ENCODE measurements at places on chromosomes 2 and 18.

DNA sequence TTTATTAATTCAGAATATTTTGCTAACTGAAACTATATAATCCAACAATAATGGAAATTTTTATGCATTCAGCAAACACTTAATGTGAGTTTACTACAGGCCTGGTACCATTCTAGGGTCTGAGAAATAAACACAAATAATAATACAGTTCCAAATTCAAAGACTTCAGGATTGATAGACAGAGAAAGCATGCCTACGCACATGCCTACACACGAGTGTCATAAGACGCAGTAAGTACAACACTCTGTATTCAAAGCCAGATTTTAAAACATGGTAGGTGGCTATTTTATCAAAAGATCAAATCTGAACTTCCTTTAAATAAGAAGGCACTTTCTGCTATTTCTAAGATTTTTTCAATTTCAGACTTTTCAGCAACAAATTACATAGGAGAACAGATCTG lies 346.9 kb downstream of the NCKAP5 start:
- no peak for DNase-seq

DNA sequence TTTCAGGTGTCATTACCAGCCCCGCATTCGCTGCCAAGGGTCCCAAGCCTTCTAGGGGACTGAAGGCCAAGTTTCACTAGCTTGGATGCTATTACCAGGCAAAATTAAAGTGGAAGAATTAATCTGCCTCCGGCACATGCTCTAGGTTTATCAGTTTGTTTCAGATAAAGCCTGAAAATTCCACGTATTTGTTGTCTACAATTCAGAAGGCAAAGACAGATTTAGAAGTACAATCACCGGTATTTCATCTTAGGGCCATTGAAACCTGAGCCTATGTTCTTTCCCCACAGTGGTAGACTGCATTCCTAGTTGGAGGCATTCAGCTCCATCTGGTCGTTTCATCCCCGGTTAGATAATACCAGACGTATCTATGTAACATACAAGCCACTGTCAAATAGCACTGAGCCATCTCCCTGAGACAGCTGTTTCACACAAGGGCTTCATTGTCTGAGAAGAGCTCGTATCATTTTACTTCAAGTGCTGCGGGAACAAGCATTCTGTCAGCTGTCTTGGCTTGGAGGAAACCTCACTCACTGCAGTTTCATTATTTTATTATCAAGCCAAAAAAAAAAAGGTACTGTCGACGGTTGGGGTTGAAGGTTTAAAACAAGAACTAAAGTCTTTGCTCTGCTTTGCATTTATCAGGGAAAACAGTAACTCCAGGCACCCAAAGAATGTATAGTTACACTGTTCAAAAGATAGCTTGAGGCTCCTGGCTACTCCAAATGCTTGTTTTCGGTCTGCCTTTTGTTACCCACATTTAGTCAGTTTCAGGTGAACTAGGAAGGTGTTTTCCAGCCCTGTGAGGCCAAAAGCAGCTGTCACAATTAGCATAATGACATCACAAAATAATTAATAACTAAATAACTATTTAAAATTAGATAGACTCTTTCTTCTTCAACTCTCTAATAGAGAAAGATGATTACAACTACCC lies 76.7 kb downstream of the TGIF1 start:
- no peak for DNase-seq

DNA sequence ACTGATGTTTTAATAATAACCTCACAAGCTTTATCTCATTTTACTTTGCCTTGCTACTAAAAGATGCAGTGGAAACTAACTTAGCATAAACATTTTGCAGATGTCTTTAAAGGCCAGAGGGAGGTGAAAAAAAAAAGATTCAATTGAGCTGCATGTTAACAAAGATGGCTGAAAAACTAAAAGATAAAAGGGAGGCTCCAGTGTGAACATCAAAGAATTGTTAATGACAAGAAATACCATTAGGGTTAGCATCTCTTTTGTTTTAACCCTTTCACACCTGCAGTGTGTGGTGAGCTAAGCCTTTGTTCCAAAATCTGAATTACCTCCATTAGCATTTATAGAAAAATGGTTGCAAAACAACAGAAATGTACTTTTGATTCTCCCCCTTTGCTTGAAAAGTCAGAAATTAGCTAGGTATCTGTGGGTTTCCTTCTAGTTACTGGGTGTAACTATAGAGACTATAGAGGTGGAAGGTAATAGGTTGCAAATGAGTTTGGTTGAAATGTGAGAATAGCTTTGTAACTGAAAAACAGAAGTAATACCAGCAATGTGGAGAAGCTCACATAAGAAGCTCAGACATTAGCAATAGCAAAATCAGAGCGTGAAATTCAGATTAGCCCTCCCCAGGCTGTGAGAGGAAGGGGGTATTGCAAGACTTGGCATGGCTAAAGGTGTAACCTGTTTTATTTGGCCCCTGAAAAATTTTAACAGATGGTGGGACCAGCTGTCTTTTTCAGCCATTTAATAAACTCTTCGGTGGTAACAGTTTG lies 34.8 kb upstream of the SP5 start:
- DNase-seq, result no peak

DNA sequence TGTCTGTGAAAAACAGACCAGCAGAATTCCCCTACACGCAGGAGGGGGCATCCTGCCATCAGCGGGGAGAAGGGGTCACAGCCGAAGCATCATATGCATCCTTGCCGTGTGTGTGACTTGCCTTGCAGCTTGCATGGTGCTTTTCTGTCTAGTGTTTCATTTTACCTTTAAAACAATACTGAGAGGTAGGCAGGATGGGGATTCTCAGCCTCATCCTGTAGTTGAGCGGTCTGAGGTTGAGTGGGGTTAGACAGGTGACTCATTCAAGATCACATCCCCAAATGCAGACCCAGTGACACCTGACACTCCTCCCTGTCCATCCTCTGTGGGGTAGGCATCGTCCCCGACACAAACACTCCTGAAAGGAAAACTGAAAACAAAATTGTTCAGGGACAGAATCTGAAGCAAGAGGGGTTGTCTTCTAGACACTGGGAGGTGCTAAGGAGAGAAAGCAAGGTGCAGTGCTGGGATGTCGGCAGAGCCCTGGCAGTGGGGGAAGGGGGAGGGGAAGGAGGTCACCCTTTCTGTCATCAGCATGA lies 7.9 kb downstream of the ARL4C start:
- no peak for DNase-seq

- DNase-seq, result no peak
Measured at GRCh38 chr2:173187941-173188788, 112.5 kb downstream of the MAP3K20 start.

GRCh38 chr2:42882756-42883155 lies 90.4 kb upstream of the HAAO start:
- no peak for DNase-seq

DNA sequence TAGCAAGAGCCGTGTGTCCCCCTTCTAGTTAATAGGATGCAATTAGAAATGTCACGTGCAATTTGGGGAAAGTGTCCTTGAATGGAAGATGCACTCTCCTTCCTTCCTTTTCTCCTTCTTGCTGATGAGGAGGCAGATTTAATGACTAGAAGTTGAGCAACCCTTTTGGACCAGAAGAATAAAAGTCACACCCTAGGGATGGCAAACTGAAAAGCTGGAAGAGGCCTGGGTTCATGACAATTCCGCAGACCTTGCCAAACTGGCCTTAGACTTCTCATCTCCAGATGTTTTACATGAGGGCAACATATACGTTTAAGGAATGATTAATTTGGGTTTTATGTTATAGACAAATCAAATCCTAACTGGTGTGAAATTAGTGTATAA lies 38.6 kb upstream of the NCOA1 start:
- no peak for DNase-seq

DNA sequence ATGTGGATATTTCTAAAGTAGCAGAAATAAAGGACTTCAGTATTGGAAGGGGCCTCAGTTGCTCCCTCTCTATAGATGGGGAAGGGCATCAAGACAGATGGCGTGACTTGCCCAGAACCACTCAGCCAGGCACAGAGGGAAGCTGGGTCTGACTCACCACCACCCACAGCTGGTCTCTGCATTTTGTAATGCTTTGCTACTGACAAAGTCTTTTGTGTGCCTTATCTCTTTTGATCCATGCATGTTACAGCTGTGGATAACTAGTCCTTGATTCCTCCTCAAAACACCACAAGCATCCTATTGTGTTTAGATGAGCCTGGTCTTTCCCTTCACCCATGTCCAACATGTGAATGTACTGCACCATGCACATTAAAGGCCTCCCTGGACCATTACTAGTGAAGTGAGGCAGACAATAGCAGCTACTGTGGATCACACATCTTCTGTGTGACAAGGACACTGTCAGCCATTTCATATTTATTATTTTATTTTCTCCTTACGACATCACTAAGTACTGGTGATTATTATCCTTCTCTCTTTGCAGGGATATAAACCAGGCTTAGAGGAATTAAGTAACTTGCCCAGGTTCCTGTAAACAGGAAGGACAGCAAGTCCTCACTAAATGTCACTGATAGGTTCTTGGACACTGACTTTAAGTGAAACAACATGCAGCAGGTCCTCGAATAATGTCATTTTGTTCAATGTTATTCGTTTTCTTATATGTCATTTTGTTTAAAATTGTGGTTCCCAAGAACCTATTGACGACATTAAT lies 29.6 kb upstream of the IL37 start:
- no peak for DNase-seq

- DNase-seq, result no peak
Measured at GRCh38 chr18:73750052-73750451, 397.6 kb downstream of the FBXO15 start.

- no peak for DNase-seq
Measured at GRCh38 chr2:71938108-71938507, 209.6 kb downstream of the CYP26B1 start.

- peak; percentile 46 for DNase-seq
Measured at GRCh38 chr2:172461591-172462372, 34.4 kb downstream of the ITGA6 start.

- DNase-seq, result no peak
Measured at GRCh38 chr2:241695651-241696050, 6.2 kb upstream of the ING5 start.

DNA sequence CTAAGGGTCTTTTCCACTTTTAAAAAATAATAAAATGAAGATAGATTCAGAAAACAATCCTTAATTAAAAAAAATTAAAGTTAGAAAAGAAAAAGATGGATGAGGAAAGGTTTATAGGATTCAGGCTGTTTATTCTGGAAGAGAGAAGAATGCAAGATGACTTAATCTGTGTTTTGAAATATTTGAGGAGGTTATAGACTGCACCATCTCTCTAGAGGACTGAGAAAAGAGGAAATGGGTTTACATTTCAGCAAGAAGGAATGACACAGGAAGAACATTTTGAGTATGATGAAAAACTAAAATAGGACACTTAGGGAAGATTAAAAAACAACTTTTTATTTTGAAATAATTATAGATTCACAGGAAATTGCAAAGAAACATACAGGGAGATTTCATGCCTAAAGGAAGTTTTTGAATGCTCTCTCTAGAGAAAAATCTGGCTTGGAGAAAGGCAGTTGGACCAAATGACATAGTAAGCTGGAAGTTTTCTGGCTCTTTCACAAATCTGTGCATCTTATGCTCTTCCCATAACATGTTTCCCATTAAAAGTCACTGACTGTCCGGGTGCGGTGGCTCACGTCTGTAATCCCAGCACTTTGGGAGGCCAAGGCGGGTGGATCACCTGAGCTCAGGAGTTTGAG lies 75.0 kb downstream of the CERS6 start:
- no peak for DNase-seq

DNA sequence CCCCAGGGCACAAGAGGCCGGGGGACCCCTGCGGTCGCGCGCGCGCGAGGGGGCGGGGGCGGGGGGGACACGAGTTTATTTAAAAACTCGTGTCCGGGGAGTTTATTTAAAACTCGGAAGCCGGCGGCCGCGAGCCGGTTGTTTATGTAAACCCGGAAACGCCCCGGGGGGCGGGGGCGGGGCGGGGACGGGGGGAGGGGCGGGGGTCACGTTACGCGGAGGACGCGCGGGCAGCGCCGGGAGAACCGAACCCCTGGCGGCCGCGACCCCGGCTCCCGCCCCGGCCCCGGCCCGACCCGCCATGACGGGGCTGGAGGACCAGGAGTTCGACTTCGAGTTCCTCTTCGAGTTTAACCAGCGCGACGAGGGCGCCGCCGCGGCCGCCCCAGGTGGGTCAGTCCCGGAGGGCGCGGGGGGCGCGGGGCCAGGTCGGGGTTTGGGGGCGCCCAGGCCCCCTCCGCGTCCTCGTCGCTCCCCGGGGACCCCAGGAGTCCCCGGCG lies 4.4 kb downstream of the NFATC1 start:
- DNase-seq, result peak; percentile 58

DNA sequence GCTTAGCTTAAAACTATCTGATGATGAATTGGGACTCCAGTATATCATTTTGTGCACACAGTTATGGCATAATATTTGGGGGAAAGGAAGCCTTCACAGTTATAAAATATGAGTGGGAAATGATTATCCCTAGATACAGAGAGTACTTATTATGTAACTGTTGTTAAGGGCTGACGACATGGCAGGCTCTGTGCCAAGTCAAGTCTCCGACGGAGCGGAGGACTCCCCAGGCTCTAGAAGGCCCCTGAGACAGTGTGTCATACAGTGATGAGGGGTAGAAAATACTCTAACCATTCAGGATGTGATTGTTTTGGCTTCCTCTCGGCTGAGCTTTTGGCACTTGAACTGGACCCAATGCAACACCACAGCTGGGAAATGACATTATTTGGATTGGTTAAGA lies 211.8 kb downstream of the SLC8A1 start:
- no peak for DNase-seq

DNA sequence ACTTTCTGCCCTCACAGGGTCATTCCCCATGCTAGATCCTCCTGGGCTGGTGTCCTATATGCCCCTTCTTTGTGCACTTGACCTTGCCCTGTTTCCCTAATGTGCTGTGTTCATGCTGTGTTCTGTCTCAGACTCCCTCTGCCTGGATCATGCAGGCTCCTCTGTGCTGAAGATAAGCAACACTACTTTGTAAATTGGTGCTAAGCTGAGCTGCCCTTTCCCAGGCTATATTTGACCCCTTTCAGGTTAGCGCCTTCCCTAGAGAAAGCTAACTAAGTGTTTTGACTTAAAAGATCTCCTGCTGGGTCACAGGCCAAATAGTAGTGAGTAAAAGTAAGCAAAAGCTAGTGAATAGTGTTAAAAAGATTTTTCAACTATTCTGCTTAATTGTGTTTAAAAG lies 257.2 kb upstream of the RGPD4 start:
- DNase-seq, result no peak

GRCh38 chr2:43070030-43070429 lies 156.4 kb downstream of the ZFP36L2 start:
- no peak for DNase-seq

GRCh38 chr2:226447338-226448300 lies 352.0 kb downstream of the IRS1 start:
- DNase-seq, result no peak

GRCh38 chr2:137096693-137097092 lies 331.3 kb downstream of the THSD7B start:
- DNase-seq, result no peak

GRCh38 chr2:219643084-219643473 lies 15.6 kb downstream of the SLC4A3 start:
- no peak for DNase-seq

GRCh38 chr2:204274429-204274828 lies 270.8 kb upstream of the PARD3B start:
- no peak for DNase-seq

GRCh38 chr2:19369341-19369955 lies 11.0 kb upstream of the OSR1 start:
- no peak for DNase-seq

- no peak for DNase-seq
Measured at GRCh38 chr2:237944302-237944701, 22.5 kb upstream of the UBE2F start.
